ENCODE measurements at places on chromosomes 11 and 22.

DNA sequence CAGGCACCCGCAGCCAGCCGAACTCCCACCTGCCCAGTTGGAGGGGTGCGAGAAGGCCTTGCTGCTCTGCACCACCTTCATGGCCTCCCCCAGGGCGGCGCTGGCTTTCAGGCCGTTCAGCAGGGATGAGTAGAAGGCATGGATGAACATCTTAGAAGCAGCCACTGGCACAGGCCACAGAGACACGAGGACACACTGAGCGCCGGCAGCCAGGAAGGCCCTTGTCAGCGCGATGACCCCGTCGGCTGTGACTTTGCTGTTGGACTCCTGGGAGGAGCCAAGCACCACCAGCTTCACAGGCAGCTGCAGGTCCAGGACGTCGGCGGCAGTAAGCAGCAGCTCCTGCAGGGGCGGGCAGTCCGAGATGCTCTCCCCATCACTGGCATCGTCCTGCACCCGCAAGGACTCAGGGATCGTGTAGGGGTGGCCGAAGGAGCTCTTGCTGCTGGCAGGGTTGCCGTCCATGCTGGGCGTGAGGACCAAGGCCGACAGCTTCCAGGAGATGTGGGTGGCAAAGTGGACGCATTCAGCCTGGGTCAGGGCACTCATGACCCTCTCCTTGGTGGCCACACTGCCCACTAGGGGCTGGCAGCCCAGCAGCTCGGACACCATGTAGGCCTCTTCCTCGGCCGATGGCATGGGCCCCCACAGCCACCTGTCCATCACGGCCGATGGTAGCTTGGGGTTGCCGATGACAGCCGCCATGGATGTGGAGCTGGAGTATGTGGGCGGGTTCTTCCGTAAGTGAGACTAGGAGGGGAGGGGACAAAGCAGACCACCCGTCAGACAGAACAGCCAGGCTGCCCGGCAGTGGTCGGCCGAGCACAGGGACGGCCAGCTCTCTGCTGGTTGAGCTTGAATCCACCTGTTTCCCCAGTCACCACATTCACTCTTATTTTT is 79.7 kb upstream of the PITPNB start:
- no peak for DNase-seq

DNA sequence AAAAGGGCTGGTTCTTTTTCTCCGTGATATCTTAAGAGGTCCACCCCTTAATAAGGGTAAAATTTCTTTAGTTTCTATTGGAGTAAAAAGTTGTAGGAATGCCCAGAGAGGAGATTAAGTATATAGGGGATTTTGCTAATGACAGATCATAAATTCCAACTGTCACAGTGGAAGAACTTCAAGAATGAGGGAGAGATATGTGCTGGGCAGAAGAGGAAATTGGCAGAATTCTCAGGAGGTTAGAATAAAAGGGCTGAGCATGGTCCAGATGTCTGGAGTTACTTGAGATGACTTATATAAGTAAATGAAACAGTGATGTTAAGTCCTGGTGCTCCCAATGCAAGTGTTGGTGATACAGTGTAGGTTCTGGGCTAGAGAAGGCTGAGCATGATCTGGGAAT is 417.6 kb upstream of the ARHGAP42 start:
- no peak for DNase-seq

- no peak for DNase-seq
These were observed 18.0 kb downstream of the LSP1 start for GRCh38 chr11:1870721-1871466.

DNA sequence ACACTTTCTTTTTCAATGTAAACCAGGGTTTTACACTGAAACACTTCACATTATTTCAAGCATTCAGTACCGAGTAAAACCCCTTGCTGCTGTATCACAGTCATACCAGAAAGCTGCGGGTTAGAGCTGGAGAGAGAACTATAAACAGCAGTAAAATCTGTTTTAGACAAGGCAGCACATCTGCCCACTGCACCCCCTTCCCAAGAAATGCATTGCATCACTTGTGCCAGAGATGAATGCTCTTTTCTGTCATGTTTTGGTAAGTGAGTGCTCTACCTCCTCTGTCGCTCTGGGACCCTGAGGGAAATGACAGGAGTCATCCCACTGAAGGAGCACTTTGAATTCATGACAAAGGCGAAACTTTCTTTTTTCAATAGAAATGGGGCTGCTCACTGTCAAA is 107.2 kb downstream of the MAML2 start:
- DNase-seq, result no peak

- DNase-seq, result no peak
These were observed 36.2 kb downstream of the CNTF start for GRCh38 chr11:58658623-58659022.

All from esophagus squamous epithelium (tissue), 5 donors.